Lower leg skin (tissue), 4 donors: ENCODE measurements at places on chromosomes 11 and 22. TPM values are rescaled to one million over a fixed set of nuclear protein-coding genes. Genes with fewer than 3 reads are reported as not detected.

- DNase-seq = no peak
These were observed 20.0 kb downstream of the MICAL2 start for GRCh38 chr11:12130180-12130980.

DNA sequence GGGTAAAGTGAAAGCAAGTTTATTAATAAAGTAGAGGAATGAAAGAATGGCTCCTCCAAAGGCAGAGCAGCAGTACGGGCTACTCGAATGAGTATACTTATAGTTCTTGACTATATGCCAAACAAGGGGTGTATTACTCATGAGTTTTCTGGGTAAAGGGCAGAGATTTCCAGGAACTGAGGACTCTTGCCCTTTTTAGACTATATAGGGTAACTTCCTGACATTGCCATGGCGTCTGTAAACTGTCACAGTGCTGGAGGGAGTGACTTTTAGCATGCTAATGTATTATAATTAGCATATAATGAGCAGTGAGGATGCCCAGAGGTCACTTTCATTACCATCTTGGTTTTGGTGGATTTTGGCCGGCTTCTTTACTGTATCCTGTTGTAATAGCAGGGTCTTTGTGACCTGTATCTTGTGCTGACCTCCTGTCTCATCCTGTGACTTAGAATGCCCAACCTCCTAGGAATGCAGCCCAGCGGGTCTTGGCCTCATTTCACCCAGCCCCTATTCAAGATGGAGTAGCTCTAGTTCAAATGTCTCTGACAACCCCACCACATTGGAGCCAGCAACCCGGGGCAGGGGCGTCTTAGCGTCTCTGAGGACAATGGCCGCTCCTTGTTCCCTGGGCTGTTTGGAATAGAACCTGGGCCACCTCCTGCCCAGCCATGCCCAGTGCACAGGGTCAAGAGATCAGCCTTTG, 34.9 kb upstream of the CD82 start:
- DNase-seq = no peak

GRCh38 chr11:133052537-133052936, 479.8 kb downstream of the OPCML start:
- DNase-seq = no peak

- DNase-seq = no peak
These were observed 316.9 kb downstream of the JRKL start for GRCh38 chr11:96706761-96707160.

DNA sequence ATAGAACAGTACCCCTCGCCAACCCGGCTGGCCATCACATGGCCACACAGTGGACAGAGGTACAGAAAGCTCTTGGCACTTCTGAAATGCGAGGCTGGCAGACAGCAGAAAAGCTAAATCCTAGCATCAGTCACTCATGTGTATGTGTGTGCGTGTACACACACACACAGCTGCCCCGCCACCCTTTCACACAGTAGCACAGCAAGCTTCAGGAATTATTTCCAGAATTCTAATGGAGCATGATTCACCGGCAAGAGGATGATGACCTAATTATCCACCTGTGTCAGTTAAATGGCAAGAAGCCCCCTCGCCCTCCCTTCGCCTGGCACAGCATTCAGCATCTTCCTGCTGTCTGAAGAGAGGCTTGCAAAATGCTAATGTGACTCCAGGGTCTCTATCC, 336.0 kb downstream of the SHANK2 start:
- DNase-seq = no peak

GRCh38 chr11:57547854-57548377, 10.5 kb downstream of the SMTNL1 start:
- no peak for DNase-seq

DNA sequence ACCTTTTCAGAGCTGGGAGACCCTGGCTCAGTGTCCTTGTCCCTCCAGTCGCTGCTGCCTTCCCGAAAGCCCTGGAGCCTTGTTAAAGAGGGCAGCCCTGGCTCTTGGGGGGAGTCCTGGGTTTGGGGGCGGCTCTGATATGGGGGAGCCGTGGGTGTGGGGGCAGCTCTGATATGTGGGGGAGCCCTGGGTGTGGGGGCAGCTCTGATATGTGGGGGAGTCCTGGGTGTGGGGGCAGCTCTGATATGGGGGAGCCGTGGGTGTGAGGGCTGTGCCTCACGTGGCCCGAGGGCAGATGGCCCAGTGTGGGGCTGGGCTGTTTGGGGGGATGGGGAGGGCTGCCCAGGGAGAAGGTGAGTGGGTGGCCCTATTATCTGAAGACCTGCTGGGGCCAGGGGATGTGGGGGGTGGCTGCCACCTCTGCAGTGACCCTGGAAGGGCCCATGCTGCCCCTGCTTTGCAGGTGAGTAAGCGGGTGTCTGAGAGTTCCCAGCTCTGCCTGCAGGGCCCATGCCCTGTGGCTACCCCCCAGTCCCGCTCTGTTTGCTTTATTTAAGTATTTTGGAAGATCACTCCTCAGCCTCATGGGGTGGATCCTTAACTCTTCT, 30.9 kb upstream of the GRAMD4 start:
- no peak for DNase-seq

P2RY2 gene
- total RNA-seq = 3.2 TPM

PGA5 gene
- total RNA-seq = not detected

POU2AF2 gene
- not detected for total RNA-seq

DNA sequence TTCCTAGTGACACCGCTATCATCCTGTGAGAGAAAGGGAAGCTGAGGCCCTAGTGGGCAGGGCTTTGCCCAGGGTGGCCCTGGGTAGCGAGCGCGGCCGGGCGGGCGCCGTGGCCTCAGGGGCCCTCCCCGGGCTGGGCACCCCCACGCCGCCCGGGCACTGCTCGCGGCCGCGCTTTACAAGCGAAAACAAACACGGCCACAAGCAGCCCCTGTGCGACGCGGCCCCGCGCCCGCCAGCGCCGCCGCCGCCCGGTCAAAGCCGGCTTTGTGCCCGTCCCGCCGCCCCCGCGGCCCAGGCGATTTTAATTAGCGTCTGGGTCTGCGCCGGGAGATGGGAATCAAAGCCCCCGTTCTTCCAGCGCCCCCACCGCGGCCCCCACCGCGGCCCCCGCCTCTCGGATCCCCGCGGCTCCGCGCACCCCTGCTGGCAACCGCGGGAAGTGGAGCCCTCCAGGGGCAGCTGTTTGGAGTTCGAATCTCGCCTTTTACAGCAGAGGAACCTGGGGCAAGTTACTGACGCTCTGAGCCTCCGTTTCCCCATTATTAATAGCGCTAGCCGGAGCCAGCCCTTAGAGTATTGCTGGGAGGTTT, 47.9 kb downstream of the CHRDL2 start:
- DNase-seq = peak; percentile 85

GRCh38 chr22:24146194-24146616, 35.1 kb upstream of the SUSD2 start:
- DNase-seq = no peak

AQP11 gene
- 0.55 TPM for total RNA-seq

GRCh38 chr22:31896472-31896871, 47.9 kb upstream of the YWHAH start:
- DNase-seq = no peak

- no peak for DNase-seq
These were observed 18.3 kb downstream of the SLC25A18 start for GRCh38 chr22:17581631-17582030.

DNA sequence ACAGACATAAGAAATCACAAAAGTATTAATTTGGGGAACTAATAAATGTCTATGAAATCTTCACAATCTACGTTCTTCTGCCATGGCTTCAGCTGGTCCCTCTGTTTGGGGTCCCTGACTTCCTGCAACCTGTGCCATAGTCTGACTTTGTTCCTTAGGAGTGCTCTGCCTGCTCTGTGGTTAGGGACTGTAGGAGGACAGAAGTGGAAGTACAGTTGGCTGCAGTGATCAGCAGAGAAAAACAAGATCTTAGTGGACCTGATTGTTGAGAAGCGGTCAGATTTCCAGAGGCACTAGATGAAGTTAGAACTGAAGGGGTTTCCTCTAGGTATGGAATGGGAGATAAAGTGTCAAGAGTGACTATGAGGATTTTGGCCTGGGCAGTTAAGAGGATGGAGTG, 80.6 kb downstream of the PPP6R3 start:
- no peak for DNase-seq

GRCh38 chr11:67441731-67442351, 1.4 kb downstream of the CORO1B start:
- no peak for DNase-seq

ADAMTS15 gene
- total RNA-seq = 2.5 TPM

- DNase-seq = no peak
These were observed 25.9 kb upstream of the HTATIP2 start for GRCh38 chr11:20337526-20338154.

- DNase-seq = no peak
These were observed 8.0 kb downstream of the TUBGCP6 start for GRCh38 chr22:50236731-50237409.

GRCh38 chr11:121559606-121560200, 106.9 kb upstream of the SORL1-AS1 start:
- no peak for DNase-seq

OR51I1 gene
- total RNA-seq = not detected

GRCh38 chr22:50035976-50036724, 21.9 kb downstream of the TTLL8 start:
- DNase-seq = no peak

- no peak for DNase-seq
These were observed 15.0 kb downstream of the SYTL2 start for GRCh38 chr11:85795712-85796487.

GRCh38 chr11:42036201-42036600, 576.7 kb upstream of the LRRC4C start:
- no peak for DNase-seq

DNA sequence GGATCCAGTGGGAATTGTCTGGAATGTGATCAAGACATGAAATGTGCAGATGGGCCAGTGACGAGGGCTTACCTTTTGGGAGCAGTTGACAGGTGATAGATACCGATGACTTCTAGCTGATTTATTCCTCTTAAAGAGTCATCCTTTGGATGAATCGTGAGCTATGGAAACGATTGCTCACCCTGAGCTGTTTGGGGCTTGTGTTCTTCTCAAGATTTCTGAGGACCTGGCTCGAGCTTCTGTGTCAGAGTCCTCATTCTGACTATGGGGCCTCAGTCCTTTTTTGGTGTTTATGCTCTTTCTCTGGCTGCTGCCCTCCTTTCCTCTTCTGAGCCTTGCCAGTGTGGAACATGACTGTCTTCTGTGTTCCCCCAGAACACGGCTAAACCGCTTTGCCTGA, 11.9 kb upstream of the AMPD3 start:
- no peak for DNase-seq

DNA sequence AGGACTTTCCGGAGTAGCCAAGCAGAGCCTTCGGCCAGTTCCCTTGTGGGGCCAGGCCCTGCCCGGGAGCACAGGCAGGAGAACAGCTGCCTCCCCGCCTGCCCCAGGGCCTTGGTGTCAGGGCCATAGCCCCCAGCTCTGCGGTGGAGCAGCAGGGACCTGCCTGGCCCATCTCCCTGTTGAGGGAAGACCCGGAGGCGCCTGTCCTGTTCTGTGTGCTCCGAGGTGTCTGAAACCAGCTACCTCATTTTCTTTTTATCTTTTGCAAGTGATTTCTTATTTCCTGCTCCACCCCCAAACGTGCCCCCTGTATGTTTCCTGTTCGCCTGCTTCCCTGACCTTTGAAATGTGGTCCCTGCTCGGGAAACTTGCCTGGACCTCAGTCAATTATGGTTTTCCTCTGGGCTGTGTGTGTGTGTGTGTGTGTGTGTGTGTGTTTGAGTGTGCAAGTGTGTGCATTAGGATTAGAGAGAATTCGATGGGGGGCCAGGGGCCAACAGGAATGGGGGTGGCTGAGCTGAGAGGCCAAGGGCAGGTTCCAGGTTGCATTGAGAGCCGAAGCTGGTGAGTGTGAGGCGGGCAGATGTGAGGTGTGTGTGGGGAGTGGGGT, 19.1 kb downstream of the LRP5 start:
- no peak for DNase-seq

GRCh38 chr11:107427569-107428180, 29.9 kb downstream of the CWF19L2 start:
- DNase-seq = no peak

DNA sequence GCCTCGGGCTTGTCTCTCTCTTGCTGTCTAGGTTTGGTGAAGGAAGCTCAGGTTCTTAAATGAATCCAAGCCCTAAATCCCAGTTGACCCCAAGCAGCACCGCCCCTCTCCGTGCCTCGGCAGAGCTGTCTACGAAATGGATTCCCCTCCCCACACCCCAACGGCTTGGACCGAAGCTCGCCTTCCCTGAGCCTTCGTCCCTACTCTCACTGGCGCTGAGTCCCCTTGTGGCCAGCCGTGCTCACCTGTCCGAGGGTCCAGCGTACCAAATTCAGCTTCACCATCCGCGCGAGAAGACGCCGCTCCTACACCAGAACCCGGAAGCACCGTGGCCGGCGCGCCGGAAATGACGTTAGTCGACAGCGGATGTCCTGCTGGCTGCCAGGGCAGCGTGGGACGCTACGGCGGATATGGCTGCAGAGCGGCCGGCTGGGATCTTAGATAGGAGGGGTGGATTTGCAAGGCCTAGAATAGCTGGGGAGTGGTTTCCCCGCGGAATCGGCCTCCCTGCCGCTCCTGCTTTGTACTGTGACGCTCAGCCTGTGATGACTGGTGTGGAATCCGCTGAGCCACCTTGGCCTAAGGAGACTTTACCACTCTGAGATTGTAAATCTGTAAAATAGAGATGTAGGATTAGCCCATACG, at the start of gene TFIP11:
TFIP11 (minus strand) TSS at position 325 of the 645 bp plus-strand sequence. CDS start 2,201 bp downstream, outside the sequence.
- DNase-seq = peak; percentile 92

DNA sequence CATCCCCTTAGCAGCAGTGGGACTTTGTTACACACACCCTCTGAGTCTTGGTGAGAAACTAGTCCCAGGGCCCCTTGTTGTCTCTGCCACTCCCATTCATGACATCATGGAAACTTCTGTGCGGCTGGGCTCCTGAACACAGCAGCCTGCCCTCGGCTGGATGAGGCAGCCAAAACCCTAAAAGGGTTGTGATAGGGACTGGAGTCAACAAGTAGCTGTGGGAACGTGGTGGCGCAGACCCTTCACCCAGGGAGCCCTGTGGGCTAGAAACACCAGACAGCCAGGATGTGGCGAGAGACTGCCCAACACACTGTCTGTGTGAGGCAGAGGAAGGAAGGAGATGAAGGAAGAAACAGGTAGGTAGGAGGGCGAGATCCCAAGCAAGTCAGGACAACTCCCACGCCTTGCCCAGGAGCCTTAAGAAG, 3.9 kb downstream of the CD3D start:
- DNase-seq = no peak

NLRP6 gene
- not detected for total RNA-seq

DNA sequence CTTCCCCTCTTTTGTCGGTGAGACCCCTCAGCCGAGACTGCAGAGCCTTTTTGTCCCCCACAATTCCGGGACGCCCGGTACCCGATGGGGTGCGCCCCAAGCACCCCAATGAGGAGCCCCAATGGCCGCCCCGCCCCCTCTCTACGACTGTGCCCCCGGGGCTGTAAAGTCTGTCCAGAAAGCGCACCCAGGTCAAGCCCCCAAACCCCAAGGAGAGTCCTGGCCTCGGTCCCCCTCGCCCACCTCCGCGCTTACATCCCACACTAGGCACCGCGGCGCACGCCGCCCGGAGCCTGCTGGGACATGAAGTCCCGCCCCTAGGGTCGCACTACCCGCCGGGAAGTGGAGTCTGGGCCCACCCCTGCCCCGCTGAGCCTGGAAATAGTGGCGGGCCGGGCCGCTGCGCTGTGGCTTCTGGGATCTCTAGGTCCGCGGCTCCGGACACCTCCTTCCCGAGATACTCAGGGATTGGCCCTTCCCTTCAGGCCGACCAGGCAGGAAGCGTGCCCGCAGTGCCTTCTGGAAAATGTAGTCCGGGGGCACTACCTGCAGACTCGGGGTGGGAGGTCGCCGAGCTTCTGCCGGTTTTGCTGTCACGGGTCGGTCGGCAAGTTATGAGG, at the start of gene MEN1:
MEN1 (minus strand) TSS at position 281 of the 620 bp plus-strand sequence. CDS start 442 bp downstream, outside the sequence.
- peak; percentile 99 for DNase-seq

- no peak for DNase-seq
These were observed 5.5 kb downstream of the PRSS23 start for GRCh38 chr11:86805873-86806310.

PTPRCAP gene
- total RNA-seq = 2.5 TPM

GRCh38 chr11:6660712-6661111, 5.1 kb upstream of the DCHS1 start:
- no peak for DNase-seq

WT1 gene
- not detected for total RNA-seq
